ENCODE measurements at places on chromosomes 6 and 20.

DNA sequence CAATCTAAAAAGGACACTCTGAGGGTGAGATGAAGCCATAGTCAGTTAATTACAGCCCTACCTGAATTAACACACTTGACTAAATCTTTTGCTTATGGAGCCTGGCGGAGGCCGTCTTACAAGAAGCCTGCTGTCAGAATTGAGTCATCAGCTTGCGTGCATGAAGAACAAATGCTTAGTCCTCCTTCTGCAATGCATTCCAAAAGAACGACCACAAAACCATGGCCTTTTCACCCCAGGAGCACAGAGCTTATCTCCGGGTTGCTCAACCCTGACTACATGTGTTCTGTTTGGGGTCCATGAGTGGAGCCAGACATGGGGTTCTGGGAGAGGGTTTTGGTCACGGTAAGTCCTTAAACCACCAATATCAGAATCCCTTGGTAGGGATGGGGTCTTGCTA is 318.1 kb downstream of the CLIC5 start:
- DNase-seq, result no peak

GRCh38 chr20:1298166-1298565 is 30.8 kb downstream of the SDCBP2 start:
- DNase-seq, result no peak

DNA sequence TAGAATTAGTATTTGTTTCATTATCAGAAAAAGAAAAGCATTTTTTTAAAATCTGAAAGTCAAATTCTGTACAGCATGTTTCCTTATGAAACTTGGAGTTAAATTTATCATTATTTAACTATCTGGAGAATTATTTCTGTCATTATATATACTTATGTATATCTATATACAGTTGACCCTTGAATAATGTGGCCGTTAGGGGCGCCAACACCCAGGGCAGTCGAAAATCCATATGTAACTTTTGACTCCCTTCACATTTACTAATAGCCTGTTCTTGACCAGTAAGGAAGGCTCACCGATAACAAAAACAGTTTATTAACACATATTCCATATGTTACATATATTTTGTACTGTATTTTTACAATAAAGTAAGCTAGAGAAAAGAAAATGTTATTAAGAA is 341.2 kb downstream of the ADGRB3 start:
- DNase-seq, result no peak

DNA sequence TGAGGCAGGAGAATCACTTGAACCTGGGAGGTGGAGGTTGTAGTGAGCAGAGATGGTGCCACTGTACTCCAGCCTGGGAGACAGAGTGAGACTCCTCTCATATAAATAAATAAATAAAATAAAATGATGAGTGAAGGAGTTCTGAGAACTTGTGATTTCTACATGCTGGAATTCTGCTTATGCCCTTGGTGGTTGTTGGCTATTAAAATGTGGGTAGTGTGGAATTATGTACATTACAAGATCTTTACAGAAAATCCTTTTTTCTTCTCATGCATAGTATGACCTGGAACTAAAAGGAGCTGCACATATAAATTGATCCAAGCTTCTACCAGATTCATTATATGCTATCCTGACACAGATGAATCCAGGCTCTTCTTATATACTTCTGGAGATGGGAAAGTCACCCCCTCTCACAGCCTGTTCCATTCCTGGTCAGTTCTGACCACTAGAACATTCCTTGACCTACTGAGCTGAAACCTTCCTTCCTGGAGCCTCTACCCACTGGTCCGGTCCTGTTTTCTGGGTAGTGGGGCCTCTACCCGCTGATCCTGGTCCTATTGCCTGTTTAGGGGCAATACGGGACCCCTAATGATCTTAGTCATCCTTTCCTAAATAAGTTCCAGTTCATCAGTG is 37.7 kb upstream of the TAF8 start:
- no peak for DNase-seq

GRCh38 chr6:71482742-71483141 is 194.1 kb downstream of the OGFRL1 start:
- no peak for DNase-seq

GRCh38 chr20:46232539-46232938 is 75.8 kb downstream of the CDH22 start:
- DNase-seq, result peak; percentile 80

DNA sequence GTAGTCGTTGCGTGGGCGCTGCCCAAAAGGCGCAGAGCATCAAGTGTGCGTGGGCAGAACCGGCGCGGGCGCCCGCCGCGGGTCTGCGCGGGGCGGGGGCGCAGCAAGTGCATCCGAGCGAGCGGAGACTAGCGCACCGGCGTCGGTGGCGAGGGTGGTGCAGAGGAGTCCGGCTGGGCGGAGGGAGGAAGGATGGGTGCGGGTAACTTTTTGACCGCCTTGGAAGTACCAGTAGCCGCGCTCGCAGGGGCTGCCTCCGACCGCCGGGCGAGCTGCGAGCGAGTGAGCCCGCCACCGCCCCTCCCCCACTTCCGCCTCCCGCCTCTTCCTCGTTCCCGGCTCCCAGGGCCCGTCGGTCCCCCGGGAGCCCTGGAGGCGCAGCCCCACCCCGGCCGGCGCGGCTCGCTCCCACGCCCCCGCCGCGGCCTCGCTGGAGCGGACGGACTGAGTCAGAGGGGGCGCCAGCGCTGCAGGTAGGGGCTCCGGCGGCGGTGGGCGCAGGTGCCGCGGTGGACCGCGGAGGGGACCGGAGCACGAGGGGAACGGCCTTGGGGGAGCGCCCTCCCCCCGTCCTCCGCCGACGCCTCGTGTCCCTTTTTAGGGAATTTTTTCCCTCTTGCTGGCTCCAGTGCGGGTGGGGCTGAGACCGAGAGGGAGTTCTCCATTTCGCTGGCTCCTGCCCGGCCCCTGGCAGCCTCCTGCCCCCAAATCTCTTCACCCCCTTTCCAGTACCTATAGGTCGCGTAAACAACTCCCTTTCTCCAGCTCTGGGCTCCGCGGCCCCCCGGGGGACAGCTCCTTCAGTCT is 1.6 kb upstream of the DBNDD2 start:
- DNase-seq, result peak; percentile 44

DNA sequence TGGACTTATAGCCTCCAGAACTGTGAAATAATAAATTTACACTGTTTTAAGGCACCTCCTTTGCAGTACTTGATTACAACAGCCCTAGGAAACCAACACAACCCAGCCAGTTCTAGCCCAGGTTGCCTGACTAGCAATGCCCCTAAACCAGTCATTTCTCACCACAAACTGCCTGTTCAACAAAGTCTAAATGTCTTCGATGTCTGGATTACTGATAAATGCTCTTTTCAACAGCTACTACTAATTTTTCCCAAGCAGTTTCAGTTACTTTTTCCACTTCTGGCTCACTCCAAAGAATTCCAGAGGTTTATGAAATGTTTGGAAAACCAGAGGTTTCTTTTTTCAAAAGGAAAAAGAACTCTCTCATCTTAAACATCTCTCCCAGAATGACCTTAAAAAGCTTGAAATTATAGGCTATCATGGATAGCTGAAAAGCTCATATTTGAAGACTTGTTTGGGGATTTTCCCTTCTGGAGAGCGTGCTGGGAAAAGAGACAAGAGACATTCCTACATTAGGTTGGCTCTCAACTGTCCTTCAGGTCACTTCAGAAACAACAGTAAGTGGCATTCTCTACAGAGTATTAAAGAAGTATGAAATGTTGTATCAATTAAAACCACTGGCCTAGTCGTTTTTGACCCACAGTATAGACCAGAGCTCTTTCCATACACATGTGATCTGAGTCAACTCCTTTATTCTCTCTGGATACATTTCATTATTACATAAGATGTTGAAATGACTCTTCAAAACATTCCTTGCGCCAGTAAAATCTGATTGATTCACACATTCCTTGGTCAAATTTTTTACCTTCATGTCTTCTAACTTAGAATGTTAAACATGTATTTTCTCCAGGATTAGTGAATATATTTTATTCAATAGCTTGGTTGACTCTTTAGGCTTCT is 265.9 kb downstream of the COL12A1 start:
- no peak for DNase-seq

DNA sequence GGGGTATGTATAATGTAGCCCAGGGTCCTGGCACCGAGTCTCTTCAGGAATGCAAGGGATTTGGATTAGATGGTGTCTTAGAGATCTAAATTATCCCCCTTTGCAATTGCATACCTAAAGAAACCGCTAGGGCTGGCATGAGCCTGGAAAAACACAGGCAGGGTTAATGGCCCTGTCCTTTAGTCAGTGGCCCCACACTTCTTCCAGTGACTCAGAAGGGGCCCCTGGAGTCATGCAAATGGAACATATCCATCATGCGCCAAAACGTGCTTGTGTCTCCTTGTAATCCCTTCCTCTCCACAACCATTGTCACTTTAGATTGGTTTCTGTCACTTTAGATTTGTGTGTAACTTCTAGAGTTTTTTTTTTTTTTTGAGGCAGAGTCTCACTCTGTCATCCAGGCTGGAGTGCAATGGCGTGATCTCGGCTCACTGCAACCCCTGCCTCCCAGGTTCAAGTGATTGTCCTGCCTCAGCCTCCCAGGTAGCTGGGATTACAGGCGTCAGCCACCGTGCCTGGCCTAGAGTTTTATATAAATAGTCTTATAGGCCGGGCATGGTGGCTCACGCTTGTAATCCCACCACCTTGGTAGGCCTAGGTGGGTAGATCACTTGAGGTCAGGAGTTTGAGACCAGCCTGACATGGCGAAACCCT is 8.7 kb upstream of the MYBL2 start:
- DNase-seq, result no peak

DNA sequence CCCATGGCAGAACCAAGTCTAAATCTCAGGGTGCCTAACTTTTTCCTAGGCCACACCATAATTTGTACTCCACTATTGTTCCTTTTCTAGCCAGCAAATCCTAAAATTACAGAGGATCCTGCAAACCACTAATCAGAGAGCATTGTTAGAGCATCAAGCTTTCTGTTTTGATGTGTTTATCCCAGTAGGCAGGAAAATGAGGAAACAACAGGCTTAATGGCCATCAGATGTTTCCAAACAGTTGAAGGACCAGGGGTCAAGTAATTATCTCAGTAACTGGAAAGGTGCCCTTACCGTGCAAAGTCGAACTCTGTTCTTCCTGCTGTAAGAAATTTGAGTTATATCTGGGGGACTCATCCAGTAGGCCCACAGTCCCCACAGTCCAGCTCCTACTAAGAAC is 58.7 kb downstream of the RALY start:
- DNase-seq, result no peak

DNA sequence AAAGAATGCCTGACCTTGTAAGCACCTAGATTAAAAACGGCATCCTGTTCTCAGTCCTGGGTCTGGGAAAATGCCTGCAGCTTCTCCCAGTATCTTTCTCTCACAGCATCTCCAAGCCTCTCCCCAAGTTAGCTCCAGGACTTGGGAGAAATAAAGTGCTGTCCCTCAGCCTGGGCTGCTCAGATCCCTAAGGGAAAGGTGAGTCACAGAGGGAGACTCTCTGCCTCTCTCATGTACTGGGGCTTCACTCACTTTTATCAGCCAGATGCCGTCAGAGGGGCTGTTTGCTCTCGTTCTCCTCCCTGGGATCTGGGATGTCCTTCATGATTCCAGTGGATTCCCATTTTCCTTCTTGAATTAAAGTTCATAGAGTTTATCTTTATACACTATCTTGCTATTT is 293.6 kb downstream of the COL12A1 start:
- DNase-seq, result no peak

GRCh38 chr20:58306421-58307261 is 2.9 kb upstream of the RAB22A start:
- DNase-seq, result no peak

GRCh38 chr20:430091-430999 is 22.2 kb downstream of the RBCK1 start:
- no peak for DNase-seq

DNA sequence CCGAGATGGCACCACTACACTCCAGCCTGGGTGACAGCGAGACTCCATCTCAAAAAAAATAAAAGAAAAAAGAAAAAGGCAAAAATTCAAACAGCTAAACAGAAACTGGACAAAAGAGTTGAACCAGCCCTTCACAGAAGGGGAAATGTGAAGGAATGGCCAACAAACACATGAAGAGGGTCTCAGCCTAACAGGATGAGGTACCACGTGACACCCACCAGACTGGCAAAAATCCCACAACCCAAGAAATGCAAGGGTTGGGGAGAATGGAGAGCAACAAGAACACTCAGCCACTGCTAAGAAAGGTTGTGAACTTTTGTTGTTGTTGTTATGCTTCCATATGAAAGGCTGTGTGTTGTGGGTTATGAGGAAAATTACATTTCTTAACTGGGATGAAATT is 357.7 kb downstream of the PREX1 start:
- DNase-seq, result no peak

- DNase-seq, result no peak
Measured at GRCh38 chr6:63392092-63392724, 72.4 kb upstream of the LGSN start.

DNA sequence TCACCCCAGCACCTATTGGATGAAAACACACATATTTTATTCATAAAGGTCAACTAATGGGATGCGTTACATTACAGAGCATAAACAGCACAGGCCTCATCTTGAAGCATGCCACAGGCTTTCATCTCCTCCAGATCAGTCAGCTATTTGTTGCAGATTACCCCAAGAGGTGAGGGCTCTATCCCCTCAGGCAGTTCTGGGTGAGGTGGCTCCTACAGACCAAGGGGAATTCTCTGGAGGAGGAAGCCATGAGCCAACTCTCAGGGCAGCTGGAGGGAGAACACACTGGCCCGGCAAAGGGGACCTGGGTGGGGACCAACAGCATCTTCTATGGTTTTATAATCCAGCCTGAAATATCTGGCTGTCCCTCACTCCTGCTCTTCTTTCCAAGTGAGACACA is 126.4 kb upstream of the BTBD3 start:
- no peak for DNase-seq

GRCh38 chr6:137390334-137390733 is 103.9 kb downstream of the OLIG3 start:
- DNase-seq, result no peak

DNA sequence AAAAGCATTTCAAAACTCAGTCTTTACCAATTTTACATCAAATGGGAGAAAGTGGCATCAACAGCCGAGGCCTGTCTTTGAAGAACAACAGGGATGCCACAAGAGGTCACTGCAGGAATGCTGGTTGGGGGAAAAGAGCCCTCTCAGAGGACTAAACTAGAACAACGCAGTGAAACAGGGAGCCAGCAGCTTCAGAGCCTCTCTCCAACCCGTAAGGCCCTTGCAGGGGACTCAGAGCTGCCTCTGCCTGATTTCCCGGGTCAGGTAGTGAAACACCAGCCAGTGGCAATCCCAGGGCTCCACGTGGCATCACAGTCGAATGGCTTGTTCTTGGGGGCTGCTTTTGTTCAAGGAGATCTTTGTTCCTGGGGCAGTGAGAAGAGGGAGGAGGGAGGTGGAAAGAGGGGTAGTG is 55.0 kb upstream of the KCNK16 start:
- peak; percentile 4 for DNase-seq

GRCh38 chr20:3250091-3250504 is 11.1 kb upstream of the SLC4A11 start:
- DNase-seq, result no peak

DNA sequence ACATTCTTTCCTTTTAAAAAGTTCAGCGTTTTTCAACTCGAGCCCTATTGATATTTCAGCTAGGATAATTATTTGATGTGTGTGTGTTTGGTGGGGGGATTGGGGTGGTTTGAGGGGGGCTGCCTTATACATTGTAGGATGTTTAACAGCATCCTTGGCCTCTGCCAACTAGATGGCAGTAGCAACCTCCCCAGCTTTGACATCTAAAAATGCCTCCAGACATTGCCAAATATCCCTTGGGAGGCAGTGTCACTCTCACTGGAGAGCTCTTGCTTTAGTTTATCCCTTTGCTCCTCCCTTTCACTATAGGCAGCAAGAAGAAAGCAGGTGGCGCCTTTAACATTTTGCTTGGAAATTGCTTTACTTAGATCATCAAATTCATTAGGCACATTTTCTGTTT is 14.6 kb upstream of the TP53TG5 start:
- DNase-seq, result no peak

GRCh38 chr6:100378576-100378975 is 86.1 kb downstream of the SIM1 start:
- DNase-seq, result no peak

GRCh38 chr20:50574108-50574507 is 63.9 kb downstream of the PTPN1 start:
- no peak for DNase-seq

All from NCI-H1105 treated with DMSO at 0.1 percent for 48 hours (cell line).